ENCODE measurements at places on chromosomes 7 and 10.
A peak's percentile ranks its signal among the peaks of the same experiment; 100 is the strongest.

- no peak for DNase-seq
These were observed 319.7 kb upstream of the POM121L12 start for GRCh38 chr7:52715701-52716100.

- no peak for DNase-seq
These were observed 20.1 kb upstream of the ITPRID1 start for GRCh38 chr7:31493714-31494181.

- no peak for DNase-seq
These were observed at the start of gene H2BK1 for GRCh38 chr7:151210087-151210854. H2BK1 (minus strand) TSS chr7:151210488; CDS start chr7:151210318, 170 bp downstream.

GRCh38 chr10:28722065-28722803 is 44.9 kb downstream of the BAMBI start:
- no peak for DNase-seq

- no peak for DNase-seq
These were observed 463.6 kb upstream of the DPP6 start for GRCh38 chr7:153588586-153588985.

DNA sequence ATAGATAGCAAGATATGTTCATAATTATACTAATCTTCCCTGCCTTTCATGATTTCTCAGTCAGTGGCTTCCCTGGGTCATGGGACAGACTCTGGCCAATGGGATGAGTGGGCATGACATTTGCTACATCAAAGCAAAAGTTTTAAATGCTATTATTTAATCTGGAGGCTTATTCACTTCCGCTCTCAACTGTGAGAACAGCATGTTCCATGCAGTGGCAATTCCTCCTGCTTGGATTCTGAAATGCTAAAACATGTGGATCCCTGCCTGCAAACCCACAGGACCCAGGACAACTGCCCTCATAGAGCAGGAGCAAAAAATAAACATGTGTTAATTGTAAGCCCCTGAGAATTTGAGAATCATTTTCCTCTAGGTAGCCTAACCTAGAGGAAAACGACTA is 1412.4 kb upstream of the CELF2 start:
- no peak for DNase-seq

- DNase-seq: no peak
These were observed 89.1 kb downstream of the CUX1 start for GRCh38 chr7:101906291-101907240.

DNA sequence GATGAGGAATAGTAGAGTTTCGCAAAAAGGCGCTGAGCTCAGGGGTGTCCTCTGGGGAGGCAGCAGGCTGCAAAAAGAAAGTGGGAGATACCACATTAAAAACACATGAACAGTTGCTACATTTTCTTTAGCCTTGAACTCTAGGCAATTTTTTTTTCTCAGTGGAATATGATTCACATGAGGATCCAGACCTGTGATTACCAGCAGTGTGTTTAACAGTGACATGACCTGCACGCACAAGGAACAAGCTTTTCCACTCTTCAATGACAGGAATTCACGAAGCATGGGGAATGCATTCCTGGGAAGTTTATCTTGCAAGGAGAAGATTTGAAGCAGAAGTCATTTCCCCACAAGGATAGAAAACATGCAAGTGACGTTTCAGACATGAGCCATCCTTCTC is 161.6 kb downstream of the ITGA8 start:
- no peak for DNase-seq

DNA sequence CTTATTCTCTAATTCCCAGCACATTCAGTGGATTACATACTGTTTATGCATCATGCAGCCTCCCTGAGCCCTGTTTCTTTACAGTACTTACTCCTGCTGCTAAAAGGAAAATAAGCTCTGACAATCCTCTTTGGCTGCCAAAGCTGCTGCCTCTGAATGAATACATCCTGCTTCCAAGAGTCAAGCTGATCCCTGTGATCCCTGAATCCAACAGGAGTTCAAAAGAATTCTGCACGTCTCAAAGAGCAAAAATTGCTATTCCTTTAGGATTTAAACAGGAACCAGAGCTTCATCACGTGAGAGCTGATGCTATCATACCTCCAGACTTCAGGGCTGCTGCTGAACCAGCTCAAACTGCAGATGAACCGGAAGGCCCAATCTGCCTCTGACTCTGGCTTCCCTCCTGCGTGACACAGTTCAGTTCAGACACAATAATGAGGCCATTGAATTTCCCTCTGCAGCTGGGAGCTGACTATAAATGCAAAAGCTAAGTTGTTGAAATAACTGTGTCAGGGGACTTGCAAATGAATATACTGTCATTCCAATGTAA is 851.0 kb upstream of the PHF14 start:
- no peak for DNase-seq

GRCh38 chr7:94276795-94277194 is 117.9 kb upstream of the COL1A2 start:
- no peak for DNase-seq

- no peak for DNase-seq
These were observed 452 bp downstream of the SEMA3C start for GRCh38 chr7:80918399-80918798.

- no peak for DNase-seq
These were observed 160.6 kb downstream of the NSUN6 start for GRCh38 chr10:18490755-18491154.

GRCh38 chr7:151115121-151115835 is 29.0 kb downstream of the AGAP3 start:
- DNase-seq: peak; percentile 22

DNA sequence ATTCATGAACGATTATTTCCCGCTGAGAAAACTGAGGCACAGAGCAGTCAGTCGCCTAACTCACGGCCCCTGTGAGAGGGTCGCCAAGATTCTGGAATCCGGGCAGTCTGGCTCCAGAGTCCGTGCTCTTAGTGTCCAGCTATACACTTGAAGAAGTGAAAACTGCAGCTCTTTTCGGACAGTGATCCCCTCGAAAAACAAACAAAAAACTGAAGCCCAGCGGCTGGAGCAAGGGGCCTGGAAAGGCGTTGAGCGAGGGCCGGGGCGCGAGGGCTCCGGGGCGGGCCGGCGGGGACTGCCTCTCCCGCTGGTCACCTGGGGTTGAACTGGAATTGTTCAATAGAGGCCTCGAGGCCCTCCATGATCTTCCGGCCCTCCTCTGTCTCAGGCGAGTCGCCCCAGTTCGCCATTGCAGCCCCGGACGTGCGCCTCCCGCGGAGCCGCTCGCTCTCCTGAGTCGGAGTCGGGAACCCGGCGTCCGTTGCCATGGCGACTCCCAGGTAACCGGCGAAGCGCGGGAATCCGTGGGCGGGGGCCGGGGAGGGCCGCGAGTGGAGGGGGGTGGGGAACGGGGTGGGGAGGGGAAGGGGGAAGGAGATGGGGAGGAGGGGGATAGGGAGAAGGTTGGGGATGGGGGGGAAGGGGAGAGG is 881 bp downstream of the C10orf67 start:
- no peak for DNase-seq

DNA sequence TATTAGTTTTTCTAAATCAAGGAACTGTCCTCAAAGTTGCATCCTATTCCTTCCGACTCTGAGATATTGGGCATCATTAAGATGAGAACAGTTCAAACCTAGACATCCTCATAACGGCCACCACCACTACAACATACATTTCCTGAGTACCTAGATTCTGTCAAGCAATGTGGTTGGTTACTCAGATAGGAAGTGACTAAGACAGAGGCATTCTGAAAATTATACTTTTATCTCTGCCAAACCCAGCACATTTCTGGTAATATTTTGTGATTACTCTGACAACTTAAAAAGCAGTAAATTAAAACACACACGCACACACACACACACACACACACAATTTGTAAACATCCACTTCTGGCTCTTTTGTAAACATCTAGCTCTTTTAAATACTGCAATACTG is 291.2 kb upstream of the MEOX2 start:
- DNase-seq: no peak

- DNase-seq: peak; percentile 69
These were observed 1.1 kb upstream of the GPER1 start for GRCh38 chr7:1086588-1087464.

DNA sequence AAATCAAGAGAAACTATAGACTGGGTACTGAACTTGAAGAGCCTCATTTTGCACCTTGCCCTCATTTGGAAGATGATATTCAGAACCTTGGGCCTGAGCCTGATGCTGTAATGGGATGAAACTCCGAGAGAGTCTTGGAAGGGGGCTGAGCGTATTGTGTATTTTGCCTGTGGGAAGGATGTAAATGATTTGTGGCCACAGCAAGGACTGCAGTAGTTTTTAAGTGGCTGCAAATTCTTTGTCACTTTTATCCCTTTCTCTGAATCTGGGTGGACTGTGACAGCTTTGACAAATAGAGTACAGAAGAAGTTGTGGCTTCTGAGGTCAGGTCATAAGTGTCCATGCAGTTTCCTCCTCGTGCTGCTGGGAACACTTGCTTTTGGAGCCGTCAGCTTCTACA is 221.2 kb downstream of the ADRA2A start:
- DNase-seq: no peak

GRCh38 chr7:157293413-157293788 is 43.4 kb upstream of the DNAJB6 start:
- DNase-seq: no peak

DNA sequence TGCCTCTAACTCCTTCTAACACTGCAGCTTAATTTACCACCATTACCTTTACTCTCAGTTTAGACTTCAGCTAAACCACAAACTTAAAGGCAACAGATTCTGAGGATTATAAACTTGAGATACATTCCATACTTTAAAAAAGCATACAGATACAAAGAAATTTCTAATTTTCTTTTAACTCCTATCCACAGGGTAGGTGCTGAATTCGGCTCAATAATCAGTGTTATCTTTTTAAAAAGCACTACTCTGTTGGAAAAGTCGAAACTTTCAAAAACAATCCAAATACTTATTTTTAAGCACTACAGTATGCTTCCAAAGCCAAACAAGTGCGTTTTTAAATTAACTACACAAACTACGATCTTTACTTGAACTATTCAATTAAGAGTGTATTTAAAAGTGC is 1.0 kb downstream of the SMNDC1 start:
- no peak for DNase-seq

- DNase-seq: no peak
These were observed 57.8 kb downstream of the COL26A1 start for GRCh38 chr7:101420436-101420835.

DNA sequence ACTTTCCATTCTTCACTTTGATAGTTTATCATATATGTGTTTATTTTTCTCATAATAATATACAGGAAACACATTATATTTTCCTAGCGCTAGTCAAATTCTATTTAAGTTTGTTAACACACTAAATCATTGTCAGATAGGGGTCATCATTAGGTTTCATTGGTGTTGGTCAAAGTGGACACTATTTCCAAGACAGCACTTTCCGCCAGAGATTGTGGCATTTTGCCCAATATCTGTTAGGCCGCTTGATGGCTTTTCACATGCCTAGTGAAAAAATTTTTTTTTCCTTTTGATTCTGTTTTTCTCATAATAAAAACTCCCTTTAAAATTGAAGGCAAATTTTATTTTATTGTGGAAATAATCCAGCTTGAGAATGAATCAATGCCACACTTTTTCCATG is 495.4 kb upstream of the AKR1E2 start:
- DNase-seq: no peak

DNA sequence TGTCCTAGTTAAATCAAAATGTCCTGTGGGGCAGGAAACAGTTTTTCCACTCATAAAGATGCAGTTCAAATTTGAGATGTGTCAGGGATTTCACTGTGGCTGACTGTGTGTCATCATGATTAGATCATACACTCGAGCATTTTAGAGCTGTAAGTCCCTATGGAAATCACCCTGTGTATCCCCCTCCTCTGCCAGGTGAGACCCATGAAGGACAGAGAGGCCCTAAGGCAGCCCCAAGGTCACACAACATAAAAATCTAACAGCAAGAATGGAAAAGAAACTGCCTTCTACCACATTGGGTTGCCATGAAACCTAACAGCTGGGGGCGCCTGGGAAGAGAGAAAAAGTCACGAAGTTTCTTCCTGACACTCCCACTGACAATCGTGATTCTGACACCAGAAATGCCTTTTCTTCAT is 135.8 kb downstream of the KCNMA1 start:
- no peak for DNase-seq

DNA sequence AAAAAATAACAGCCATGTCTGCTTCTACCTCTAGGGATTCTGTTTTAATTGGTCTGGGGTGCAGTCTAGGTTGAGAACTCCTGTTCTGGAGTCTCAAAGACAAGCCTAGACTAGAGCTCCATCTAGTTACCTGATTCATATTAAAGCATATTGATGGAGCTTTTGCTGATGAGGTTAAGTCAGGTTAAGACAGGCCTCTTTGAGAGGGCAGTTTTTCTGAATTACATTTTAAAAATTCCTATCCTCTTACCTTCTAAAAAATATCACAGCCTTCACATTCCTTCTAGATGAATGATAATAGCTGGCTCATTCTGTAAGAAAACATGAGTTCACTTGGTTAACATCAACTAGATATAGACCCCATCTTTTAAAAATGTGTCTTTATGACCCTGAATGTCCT is 28.9 kb downstream of the MGAM start:
- DNase-seq: no peak

- no peak for DNase-seq
These were observed 41.1 kb downstream of the GARS1 start for GRCh38 chr7:30635798-30636197.

DNA sequence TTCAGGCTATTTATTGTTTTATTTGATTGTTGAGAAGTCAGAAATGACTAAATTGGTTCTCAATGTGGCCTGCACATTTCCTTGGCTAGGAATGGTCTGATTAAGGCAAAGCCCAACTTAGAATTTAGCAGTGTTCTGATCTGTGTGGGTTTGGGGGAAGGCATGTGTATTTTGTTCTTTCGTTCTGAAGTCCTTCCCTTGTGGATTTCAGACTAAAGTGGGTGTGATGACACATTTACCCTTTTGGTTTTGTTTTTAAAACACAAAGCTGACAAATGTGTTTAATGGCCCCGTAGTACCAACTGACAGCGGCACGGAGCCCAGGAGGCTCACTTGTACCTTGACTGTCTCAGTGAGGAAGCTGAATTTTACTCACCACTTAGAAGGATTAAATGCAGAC is 452.3 kb upstream of the GALNT17 start:
- no peak for DNase-seq

DNA sequence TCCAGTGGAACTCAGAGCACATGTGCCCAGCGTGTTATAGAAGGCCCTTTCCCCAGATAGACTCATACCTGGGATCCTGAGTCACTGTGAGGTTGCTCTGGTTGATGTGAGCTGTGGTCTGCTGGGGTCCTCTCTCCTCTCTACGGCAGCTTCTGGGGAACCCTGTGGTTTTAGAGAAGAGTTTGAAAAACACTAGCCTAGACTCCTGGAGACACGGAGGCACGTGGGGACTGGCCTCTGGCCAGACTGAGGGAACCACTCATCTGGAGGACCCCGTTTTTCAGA is 10.3 kb downstream of the ZNF775 start:
- no peak for DNase-seq

DNA sequence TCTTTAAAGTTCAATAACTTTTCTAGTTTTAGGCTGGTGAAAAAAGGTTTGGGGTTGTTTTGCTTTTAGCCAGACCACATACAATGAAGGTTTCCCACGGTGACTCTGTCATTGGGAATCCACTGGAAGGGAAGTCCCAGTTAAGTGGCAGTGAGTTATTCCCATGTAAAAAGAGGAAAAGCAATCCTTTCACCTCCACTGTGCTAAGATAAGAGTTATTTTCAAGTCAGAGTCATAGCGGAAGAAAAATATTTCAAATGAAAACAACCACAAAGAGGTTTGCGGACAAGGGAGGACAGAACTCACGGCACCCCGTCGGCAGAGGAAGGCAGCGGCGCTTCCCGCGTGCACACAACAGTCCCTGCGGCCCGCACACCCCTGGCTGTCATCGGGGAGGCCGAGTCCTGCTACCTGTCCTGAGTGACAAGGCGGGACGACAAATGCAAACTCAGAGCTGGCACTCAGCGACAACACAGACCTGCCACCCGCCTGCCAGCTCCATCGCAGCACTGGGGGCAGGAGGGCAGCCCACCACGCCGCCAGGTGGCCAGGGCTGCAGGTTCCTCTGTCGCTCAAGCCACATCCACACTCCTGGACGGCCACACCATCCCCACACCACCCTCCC is 9.3 kb upstream of the PAPOLB start:
- no peak for DNase-seq

Data from stimulated activated CD4-positive, alpha-beta T cell treated with anti-CD3 and anti-CD28 coated beads, Interleukin-1b, Interleukin-23, amount 100 ng/mL, for 1 hour (primary cell).